ENCODE measurements at places on chromosomes 7 and 10.

GRCh38 chr7:11416641-11417458, 415.1 kb downstream of the THSD7A start:
- DNase-seq, result no peak

DNA sequence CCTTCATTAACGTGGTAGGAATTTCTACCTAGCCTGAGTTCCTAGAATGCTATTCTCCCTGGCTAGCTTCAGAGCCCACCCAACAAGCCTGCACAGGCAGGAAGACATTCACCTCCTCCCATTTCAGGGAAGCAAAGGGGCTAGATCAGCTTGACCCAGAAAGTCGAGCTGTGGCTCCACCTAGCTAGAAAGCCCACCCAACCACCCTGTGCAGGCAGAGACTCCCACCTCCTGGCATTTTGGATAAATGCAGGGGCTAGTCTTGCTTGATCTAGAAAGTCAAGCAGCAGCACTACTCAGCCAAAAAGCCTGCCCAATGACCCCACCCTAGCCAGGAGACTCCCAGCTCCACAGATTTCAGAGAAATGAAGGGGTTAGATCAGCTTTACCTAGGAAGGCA, 479.5 kb downstream of the SDK1 start:
- DNase-seq, result no peak

DNA sequence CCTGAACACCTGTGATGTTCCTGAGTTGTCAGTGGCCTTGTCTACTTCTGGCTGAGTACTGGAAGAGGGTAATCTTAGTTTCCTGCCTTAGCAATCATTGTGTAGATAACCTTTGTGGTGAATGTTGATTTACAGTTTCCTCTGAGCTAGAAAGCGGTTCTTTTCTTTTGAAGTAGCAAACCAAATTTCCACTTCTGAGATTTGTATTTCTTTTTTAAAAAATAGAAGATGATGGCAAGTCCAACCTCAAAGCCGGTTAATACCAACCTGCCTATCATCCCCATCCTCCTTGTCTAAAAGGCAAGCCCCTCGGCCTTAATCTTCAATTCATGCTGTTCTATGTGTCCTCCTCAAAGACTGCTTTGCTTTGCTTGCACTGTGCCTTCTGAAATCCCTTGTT, 12.5 kb upstream of the PALS2 start:
- no peak for DNase-seq

DNA sequence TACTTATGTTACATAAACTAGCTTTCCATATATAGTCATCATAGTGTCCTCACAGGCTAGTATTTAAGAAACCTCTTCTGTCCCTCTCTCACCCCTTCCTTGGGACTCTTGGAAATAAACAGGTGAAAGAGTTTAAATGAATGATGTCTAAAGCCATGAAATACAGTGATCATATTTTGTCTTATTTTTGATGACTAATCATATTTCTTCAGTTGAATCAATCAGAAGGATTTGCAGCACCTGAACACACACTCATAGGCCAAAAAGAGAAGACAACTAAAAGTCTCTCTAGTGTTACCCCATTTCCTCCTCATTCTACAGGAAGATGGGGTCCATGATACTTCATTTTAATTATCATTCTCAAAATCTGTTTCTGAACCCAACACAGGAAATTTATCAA, 8.6 kb upstream of the ATAD1 start:
- DNase-seq, result no peak

- no peak for DNase-seq
Observed at GRCh38 chr10:124338276-124338925, 80.3 kb downstream of the OAT start.

DNA sequence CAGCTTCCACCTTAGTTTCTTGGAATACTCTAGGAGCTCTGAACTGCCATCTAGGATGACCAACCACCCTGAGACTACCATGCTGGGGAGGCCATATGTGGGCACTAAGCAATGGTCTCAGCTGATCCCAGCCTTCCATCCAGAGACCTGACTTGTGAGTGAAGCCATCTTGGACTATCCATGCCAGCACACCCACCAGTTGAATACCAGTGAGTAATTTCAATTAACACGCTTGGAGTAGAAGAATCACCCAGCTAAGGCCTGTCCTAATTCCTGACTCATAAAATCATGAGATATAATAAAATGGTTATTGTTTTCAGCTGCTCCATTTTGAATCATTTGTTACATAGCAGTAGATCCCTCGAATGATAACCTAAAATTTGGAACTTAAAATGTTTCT, 5.2 kb upstream of the KIF5B start:
- no peak for DNase-seq

DNA sequence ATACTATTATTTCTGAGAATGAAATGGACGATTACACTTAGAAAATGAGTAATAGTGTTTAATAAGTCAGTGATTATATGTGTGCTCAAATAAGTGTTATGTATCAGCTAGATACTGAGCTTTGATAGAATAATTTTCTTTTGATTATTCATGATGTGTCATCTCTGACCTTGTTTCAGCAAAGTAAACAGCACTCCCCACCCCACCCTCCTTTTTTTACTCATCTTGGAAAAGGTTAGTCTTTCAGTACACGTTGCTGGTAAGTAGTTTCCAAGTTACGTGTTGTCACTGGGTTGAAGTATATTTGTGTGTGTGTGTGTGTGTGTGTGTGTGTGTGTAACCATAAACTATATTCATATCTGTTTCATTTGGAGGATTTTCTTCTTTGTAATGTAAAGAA, 84.1 kb downstream of the GNAI1 start:
- no peak for DNase-seq

- no peak for DNase-seq
Observed at GRCh38 chr7:40918701-40919271, 784.0 kb downstream of the SUGCT start.

- no peak for DNase-seq
Observed at GRCh38 chr7:126378642-126379041, 874.1 kb downstream of the GRM8 start.

DNA sequence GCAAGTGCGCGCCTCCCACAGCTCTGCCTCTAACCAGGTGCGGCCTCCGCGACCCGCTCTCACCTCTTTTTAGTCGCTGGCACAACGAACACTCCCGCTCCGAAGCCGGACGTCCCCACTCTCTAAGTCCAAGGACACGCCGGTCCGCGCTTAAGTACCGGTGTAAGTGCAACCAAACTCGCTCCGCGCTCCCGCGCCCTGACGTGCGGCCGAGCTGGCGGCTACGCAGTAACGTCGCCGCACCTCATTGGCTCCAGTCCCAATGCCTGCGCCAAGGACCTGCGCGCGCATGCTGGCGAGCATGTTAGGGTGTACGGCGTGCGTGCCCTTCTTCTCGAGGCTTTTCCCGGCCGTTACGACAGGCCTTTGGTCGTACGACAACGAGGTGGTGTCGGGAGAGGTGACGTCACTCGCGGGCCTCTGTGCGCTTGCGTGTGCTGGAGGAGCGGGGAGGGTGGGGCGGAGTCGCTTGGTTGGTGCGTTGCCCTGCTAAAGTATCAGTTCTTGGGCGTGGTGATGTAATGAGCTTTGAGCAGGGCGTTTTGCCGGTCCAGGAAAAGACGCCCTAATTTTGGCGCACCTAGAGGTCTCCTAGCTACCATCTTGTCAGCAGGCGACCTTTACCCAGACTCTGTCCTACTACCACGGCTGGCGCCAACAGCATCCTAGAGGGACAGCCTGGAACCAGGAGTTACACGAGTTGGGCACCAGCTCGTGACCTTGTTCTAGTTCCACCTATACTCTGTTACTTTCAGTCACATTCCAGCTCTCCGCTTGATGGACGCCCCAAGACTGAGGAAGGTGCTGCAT, at the start of gene CYCS:
Gene CYCS (minus strand): TSS at position 124 of the 810 bp plus-strand sequence. CDS start 1,141 bp downstream, outside the sequence.
- DNase-seq, result peak; percentile 99

DNA sequence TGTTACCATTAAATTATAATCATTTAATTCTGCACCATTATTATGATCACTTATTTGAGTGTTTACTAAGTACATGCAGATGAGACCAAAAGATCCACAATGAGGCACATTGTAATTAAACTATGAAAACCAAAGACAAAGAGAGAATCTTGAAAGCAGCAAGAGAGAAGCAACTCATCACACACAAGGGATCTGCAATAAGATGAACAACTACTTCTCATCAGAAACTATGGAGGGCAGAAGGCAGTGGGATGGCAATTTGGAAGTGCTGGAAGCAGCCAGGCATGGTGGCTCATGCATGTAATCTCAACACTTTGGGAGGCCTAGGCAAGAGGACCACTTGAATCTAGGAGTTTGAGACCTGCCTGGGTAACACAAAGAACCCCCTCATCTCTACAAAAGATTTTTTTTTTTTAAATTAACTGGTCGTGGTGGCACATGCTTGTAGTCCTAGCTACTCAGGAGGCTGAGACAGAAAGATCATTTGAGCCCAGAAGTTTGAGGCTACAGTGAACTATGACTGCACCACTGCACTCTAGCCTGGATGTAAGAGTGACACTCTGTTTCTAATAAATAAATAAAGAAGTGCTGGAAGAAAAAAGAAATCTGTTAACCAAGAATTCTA, 47.7 kb downstream of the CDK6 start:
- DNase-seq, result no peak

DNA sequence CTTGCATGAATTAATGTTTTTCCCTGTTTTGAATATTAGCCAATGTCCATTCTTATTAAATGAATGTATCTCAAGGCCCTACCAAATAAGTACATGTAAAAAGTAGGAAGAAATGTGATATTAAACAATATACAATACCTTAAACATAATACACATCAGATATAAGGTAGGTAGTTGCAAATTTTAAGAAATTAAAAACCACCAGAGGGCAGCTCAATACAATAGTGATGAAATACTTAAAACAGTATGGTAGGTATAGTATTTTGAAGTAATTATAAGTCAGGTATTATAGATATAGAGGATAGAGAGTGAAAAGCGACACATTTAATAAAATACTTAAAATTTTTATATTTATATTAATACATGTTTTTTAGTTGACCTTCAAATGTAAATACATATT, 43.6 kb upstream of the CDK14 start:
- DNase-seq, result no peak

DNA sequence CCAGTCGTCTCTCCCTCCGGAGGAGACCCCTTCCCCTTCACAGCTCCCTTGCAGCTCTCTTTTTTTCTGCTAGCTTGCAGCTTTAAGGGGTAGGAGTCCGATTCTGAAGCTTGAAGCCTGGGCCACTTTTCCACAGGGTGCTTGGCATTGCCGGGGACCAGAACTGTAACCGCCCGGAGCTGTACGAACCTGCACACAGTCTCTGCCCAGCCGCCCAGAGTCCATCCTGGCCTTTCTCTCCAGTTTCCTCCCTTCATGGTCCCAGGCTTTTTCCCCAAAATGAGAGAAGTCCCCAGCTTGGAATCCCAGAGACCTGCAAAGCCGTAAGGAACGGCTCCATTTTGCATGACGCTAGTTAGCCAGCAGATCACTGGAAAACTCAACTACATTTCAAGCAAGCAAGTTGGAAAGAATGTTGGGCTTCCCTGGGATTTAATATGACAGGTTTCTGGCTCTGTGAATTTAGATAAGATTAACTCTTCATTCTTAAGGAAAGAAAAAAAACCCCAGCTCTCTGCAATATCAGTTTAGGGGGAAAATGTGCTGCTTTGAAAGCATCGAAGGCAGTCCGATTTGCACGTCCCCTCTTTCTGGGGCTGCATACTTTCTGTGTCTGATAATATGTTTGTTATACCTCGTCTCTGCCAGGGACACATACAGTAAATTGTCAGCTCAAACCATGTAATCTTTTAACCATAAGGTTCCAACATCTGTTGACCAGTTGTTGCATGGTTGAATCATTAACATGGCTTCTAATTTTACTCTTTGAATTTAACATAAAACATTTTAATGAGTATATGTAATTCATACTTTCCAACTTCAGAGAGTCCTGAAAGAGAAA, 190.0 kb upstream of the LYZL2 start:
- no peak for DNase-seq

- no peak for DNase-seq
Observed at GRCh38 chr7:151798851-151799448, 78.0 kb downstream of the PRKAG2 start.

All from stimulated activated CD4-positive, alpha-beta T cell treated with anti-CD3 and anti-CD28 coated beads, Interleukin-2, amount 100 ng/mL, for 24 hours (primary cell).